Type B pancreatic cell (in vitro differentiated cells): ENCODE measurements at places on chromosomes 6 and 20.

DNA sequence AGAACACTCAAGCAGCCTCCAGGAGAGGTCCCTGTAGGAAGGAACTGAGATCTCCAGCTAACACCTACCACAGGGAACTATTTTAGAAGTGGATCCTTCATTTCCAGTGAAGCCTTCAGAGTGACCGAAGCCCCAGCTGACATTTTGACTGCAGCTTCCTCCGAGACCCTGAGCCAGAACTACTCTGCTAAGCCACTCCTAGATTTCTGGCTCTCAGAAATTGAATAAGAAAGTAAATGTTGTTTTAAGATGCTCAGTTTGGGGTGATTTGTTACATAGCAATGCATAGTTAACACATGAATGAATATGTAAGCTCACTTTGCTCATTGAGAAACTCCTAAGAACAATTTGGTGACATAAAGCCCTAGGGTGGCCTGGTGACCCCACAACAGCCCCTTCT lies 5.5 kb downstream of the TULP1 start:
- DNase-seq = no peak

DNA sequence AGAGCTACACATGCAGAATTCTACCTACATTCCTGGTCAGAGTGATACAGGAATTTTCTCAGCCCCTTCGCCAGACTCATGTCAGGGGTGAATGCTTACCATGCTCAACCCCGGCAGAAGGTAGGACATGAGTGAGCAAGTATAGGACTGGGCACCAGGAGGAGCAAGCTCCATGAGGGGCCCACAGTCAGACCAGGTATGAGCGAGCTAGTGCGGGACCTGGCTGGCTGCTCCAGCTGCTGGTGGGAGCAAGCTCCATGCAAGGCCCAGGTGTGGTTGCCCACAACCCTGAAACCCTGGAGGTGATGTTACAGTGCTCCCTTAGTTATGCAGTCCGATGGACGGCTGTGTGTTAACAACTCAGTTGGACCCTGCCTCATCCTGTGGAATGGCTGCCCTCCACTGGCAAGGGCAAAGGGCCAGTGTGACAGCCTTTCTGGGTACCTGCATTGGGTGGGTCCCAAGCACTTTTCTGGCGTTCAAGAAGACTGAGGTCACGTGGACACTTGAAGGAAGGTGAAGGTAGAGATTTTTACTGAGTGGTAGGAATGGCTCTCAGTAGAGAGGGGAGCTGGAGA lies 503.5 kb upstream of the CITED2 start:
- DNase-seq = no peak

DNA sequence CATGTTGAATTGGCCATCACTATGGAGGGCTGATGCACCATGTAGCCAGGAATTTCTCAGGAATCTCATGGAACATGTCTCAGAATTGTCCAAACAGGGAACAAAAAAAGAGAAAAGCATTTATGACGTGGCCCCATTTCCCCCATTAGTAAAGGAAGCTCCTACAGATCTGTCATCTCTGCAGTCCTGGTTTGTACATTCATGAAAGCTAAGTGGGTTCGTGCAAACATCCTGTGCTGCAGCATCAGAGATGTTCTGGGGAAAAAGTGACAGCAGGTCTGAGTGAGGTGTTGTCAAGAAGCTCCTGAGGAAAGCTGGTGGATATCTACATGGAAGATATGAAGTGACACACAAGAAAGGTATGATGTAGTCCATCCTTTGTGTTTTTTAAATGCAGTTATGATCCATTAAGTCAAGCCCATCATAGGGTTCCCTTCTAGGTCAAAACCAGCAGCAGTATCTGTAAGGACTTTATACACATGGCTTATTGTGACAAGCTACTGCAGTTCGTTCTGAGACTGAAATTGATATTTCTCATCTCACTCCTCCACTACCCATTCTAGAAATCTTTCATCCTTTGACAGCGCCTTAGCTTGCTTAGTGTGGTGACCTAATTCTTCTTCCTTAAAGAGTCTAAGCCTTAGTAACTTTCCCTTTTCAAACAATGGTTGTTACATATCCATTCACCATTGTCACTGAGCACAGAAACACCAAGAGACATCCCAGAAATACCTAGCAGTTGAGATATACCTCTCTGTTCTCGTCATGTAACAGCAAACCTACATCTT lies 200.0 kb upstream of the TCF21 start:
- DNase-seq = no peak

- DNase-seq = no peak
Observed at GRCh38 chr20:3663031-3663701, at the start of gene GFRA4. TSS of gene GFRA4 (minus strand) at chr20:3663399. CDS start at chr20:3663399, 0 bp downstream.

GRCh38 chr6:126170433-126170832 lies 169.5 kb upstream of the CENPW start:
- no peak for DNase-seq

GRCh38 chr6:53359843-53360092 lies 11.0 kb upstream of the ELOVL5 start:
- no peak for DNase-seq
